ENCODE measurements at places on chromosomes 12 and 14. TPM values are rescaled to one million over a fixed set of nuclear protein-coding genes. Genes with fewer than 3 reads are reported as not detected.

GRCh38 chr14:72763892-72764291 lies 130.0 kb downstream of the DPF3 start:
- H3K4me3 ChIP-seq, result no peak overlapping the region
- no peaks in the 10 kb centered on the region for H3K4me1 ChIP-seq
- no peak for DNase-seq

GRCh38 chr12:107035733-107036132 lies 48.8 kb upstream of the MTERF2 start:
- H3K27ac ChIP-seq, result no peak overlapping the region
- no peaks in the 10 kb centered on the region for H3K27me3 ChIP-seq
- no peak for DNase-seq
- H3K4me3 ChIP-seq, result no peak overlapping the region

The TPH2 gene
- 0.24 TPM for total RNA-seq

The BLTP3B gene
- 16.0 TPM for total RNA-seq

The FAM90A1 gene
- not detected for total RNA-seq

The COX8C gene
- total RNA-seq, result not detected
